Renal cortex interstitium (tissue), 15 donors: ENCODE measurements at places on chromosomes 13 and 19.
A peak's percentile ranks its signal among the peaks of the same experiment; 100 is the strongest.

- DNase-seq, result no peak
Measured at GRCh38 chr13:107342747-107343146, 774.8 kb upstream of the ARGLU1 start.

- no peak for DNase-seq
Measured at GRCh38 chr13:44347301-44347700, 26.3 kb upstream of the SERP2 start.

GRCh38 chr19:29045679-29046254 lies 167.2 kb downstream of the UQCRFS1 start:
- no peak for DNase-seq

DNA sequence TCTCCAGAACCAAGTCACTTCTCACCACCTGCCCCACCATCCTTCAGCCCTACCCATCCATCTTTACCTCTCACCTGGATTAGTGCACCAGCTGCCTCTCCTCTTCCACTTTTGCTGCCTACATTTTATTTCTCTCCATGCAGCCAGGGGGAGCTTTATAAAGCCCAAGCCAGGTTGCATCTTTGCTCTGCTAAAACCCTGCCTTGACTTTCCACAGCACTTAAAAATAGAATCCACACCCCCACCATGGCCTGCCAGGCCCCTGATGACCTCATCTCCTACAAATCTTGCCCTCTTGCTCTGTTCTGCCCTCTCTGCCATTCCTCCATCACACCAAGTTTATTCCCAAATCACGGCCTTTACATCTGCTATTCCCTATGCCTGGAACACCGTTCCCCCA lies 1.8 kb downstream of the HOOK2 start:
- no peak for DNase-seq

GRCh38 chr19:6876748-6877147 lies 10.6 kb upstream of the ADGRE1 start:
- no peak for DNase-seq

DNA sequence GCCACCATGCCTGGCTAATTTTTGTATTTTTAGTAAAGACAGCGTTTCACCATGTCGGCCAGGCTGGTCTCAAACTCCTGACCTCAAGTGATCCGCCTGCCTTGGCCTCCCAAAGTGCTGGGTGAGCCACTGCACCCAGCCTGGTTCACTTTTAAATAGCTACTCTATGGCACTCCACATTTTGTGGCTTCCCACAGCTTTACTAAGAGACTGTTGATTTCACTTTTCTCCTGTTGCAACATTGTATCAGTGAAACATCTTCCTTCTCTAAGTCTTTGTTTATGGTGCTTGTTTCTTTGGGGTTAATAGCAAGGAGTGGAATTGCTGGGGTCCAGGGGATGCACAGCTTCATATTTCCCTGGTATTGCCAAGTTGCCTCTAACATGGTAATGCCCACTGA lies 12.3 kb downstream of the TMEM38A start:
- no peak for DNase-seq

DNA sequence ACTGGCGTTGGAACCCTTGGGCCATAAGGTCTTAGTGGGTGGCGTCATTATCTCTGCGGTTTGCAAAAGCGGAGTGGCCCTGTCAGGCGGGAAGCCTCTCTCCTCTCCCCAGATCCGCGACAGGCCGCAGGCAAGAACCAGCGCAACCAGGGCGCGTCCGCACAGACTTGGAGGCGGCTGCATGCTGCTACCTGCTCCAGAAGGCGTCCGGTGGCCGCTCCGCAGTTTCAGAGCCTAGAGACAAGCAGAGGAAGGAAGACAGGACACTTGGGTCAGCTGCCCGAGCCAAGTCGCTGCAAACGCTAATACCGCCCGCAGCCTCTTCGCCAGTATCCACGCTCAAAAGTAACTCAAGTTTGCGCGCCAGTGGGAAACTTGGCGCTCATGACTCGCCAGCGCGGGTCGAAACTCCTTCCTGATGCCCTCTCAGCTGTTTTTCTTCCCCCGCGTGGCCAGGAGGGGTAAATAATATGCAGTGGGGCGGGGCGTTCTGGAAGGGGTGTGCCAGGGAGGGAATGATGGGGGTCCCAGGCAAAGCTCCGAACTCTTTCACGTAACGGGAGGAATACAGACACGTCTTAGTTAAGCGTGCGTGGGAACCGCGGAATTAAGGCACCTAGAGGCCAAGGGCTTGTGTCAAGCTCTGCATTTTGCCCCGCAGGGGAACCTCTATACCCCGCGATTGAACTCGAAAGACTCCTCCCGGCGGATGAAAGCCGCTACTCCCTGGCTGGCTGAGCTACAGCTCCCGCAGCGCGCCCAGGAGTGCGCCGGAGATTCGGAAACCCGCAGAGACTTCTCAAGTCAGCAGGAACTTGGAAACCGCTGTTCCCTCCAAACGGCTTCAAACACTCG lies at the start of gene EDNRB:
EDNRB (minus strand) TSS at position 441 of the 855 bp plus-strand sequence; CDS start at position 183, 258 bp downstream.
- no peak for DNase-seq

GRCh38 chr13:39405107-39405506 lies 197.9 kb downstream of the LHFPL6 start:
- DNase-seq, result no peak

GRCh38 chr13:100129605-100130004 lies 40.7 kb downstream of the PCCA start:
- no peak for DNase-seq

DNA sequence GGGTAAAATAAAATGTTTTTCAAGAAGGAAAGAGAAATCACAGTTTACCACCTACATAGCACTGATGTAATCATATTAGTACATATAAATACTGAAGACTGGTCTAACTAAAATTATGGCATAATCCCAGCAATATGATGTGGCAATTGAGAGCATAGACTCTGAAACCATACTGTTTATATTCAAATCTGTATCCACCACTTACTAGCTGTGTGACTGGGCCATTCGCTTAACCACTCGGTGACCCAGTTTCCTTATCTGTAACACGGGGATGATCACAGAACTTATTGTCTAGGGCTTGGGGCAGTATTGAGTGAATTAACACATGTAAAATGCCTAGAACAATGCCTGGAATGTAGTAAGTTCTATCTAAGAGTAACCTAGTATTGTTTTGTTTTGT lies 13.1 kb upstream of the GTF3A start:
- DNase-seq, result no peak

- DNase-seq, result peak; percentile 75
Measured at GRCh38 chr19:11142528-11143171, 12.9 kb downstream of the SPC24 start.

- no peak for DNase-seq
Measured at GRCh38 chr13:94798738-94799137, 86.4 kb upstream of the SOX21 start.

GRCh38 chr13:85512421-85512820 lies 286.8 kb downstream of the SLITRK6 start:
- DNase-seq, result no peak

GRCh38 chr13:51906581-51906980 lies 44.8 kb downstream of the CCDC70 start:
- DNase-seq, result no peak

DNA sequence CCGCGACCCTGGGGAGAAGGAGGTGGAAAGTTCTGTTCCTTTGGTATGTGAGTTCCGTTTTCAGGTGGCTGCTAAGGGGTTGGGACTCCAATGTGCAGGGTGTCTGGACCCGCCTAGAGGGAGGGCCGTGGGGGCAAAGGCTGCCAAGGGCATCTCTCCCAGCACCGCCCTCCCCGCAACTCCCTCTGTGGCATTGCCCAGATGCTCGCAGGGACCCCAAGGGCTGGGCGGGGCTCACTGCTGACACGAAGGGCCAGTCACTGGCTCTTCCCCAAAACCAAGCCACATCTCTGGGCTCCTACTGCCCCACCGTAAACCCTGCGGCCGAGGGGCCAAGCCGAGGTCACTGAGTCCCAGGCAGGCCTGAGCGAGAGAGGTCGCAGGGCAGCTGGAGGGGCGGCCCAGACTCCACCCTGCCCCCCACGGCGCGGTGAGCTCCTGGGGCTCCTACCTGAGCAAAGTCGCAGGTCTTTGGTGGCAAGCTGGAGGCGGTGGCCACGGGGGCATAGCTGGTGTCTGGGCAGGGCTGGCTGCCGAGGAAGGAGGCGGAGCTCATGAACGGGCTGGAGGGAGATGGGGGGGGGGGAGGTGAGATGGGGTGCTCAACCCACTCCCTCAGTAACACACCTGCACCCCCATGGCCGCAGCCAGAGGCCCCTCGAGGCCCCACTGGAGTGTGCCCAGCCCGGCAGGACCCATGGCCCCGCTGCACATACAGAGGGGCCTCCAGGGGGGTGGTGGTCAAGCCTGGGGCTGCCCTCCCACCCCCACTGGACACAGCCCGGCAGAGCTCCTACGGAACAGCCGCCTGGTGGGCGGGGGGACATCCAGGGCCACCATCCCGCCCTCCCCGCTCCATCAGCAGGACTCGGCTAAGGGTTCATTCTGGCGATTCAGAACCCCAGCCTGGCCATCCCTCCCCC lies 26.9 kb downstream of the SBNO2 start:
- no peak for DNase-seq

- no peak for DNase-seq
Measured at GRCh38 chr19:21584537-21584936, 79.1 kb downstream of the ZNF429 start.

DNA sequence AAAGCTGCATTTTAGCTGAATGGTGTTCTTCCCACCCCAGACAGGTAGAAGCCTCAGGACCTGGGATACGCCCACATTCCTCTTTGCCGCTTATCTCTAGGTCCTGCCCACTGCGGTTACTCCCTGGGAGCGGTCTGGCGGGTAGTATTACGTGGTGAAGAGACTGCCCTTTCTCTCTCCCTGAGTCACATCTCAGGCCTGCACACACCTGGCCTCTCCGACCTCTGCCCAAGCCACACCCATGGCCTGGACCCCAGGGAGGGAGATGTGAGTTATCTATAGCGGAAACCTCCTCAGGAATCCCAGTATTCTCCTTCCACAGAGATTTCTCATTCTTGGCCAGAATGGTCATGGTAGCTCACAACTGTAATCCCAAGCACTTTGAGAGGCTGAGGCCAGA lies 17.3 kb downstream of the RHPN2 start:
- no peak for DNase-seq

DNA sequence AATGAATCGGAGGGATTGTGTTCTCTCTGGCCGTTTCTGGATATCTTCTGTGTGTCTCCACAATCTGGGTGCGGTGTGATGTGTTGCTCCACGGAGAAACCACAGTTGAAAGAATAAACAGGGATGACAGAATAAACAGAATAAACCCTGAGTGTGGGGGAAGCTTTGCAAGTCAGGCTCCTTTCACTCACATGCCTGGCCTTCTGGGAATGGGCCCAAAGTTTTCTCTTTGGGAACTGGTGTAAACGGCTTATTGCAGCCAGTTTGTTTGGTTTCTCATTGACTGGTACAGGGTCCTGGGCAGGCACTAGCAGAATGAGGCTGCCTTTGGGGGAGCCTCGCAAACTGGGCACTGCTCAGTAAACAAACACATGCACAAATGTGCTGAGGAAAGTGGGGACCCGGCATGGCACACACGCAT lies 324.7 kb downstream of the DLEU7 start:
- DNase-seq, result no peak

- DNase-seq, result no peak
Measured at GRCh38 chr13:112450904-112451240, 74.7 kb downstream of the SPACA7 start.

GRCh38 chr19:1327125-1327524 lies 41.5 kb downstream of the EFNA2 start:
- DNase-seq, result no peak

DNA sequence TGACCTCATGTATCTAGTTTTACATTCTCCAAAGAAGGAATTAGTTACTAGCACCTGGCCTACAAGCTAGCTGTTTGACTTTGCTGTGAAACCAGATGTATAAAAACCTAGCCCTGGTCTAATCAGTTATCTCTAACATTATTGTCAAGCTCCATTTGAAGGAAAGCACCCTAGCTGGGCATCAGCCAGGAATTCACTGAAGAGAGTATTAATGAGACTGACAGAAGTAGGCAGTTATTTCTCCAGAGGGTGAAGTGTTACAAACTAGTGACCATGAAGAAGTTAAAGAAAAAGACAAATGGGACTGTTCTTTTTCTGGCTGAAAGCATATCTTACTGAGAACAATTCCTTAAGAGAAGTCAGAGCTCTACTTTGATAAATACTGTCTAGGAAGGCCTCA lies 2529.3 kb upstream of the PCDH20 start:
- DNase-seq, result no peak

DNA sequence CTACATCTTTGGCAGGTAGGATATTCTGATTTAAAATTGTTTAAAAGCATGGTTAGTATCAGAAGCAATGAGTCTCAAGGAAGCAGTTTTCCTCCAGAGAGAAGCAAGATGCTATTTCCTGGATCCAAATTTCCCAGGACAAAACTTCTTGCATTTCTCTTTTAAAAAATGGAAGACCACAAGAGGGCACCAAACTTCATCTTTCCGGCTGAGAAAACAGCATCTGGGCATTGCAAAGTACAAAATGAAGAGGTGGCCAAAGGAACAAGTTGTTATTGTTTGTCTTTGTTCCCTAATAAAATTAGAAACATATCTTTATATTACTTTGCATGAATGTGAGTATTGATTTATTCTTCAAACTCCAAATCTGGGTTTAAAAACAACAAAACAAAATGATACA lies 60.0 kb upstream of the LRCH1 start:
- no peak for DNase-seq

GRCh38 chr13:48431987-48432615 lies 19.2 kb upstream of the LPAR6 start:
- DNase-seq, result no peak

- DNase-seq, result no peak
Measured at GRCh38 chr13:40537146-40537895, 129.1 kb downstream of the FOXO1 start.

GRCh38 chr13:110024645-110024980 lies 238.2 kb upstream of the IRS2 start:
- DNase-seq, result no peak

- no peak for DNase-seq
Measured at GRCh38 chr13:47350334-47351124, 453.7 kb upstream of the HTR2A start.

DNA sequence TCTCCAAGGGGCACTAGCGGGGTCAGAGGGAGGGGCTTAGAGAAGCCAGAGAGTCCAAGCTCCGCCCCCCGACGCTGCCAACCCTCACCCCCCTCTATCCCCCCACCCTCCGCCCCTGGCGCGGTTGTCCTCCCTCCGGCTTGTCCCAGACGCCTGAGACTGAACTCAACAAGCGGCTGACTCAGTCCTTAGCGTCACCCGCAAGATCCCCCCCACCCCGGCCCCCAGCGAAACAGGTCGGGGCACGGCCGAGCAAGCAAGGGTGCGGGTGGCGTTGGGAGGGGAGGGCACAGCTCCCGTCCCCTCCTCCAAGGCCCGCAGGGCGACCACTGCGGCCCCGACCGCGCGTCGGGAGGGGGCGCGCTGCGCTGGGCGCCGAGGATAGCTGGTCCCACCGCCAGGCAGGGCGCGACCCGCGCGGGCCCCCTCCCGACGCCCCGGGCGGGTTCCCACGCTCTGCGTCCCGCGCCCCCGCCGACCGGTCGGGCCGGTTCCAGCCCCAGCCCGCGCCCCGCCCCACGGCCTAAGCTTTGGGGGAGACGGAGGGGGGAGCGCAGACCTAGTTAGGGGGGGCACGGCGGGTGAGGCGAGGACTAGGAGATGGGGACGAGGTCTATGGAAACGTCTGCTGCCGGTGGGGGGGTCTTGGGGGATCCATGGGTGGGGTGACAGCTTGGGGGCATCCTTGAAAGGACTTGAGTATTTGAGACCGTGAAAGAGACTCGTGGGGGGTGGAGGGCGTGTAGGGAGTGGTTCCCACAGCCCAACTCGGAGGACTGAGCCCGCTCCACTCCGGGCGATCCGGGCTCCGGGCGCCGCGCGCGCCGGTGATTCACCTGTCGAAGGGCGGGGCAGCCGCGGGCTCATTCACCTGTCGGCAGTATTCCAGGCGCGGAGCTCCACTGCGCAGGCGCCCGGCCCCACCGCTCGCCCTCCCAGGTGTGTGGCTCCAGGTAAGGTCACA lies 5.1 kb downstream of the NOTCH3 start:
- DNase-seq, result peak; percentile 52
